ENCODE measurements at places on chromosomes 16 and 17.

GRCh38 chr16:57621521-57622271 is 6.7 kb upstream of the ADGRG1 start:
- no peak for DNase-seq

GRCh38 chr17:82475458-82475857 is 16.9 kb downstream of the NARF start:
- DNase-seq = no peak

- no peak for DNase-seq
These were observed 21.6 kb upstream of the TRIM25 start for GRCh38 chr17:56935461-56935860.

- DNase-seq = peak; percentile 21
These were observed 29.0 kb downstream of the SRL start for GRCh38 chr16:4212934-4213296.

- no peak for DNase-seq
These were observed 18.3 kb downstream of the GP2 start for GRCh38 chr16:20308801-20309590.

GRCh38 chr17:62093188-62094155 is 28.4 kb upstream of the MED13 start:
- peak; percentile 4 for DNase-seq

- no peak for DNase-seq
These were observed 9.3 kb downstream of the SLC47A2 start for GRCh38 chr17:19706791-19707727.

- no peak for DNase-seq
These were observed 19.0 kb upstream of the KLHDC4 start for GRCh38 chr16:87784812-87785211.

- no peak for DNase-seq
These were observed 18.8 kb upstream of the FAM83G start for GRCh38 chr17:19023209-19023999.

GRCh38 chr16:74736531-74737157 is 36.0 kb upstream of the MLKL start:
- no peak for DNase-seq

DNA sequence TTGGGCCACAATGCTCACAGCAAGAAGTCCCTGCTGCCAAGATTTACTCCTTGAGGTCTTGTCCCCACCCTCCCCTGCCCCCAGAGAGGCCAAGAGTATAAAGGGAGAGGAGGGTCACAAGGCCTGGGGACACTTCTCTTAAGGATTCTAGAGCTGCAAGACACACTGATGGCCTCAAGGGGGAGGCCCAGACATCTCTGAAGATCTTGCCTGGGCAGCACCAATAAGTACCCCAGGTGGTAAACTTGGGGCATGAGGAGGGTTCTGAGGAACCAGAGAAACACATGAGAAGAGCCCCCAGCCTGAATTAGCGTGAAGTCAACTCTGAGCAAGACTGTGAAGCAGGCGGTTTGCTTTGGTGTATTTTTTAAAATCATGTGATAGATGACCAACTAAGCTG is 26.8 kb upstream of the MTMR4 start:
- DNase-seq = peak; percentile 50

DNA sequence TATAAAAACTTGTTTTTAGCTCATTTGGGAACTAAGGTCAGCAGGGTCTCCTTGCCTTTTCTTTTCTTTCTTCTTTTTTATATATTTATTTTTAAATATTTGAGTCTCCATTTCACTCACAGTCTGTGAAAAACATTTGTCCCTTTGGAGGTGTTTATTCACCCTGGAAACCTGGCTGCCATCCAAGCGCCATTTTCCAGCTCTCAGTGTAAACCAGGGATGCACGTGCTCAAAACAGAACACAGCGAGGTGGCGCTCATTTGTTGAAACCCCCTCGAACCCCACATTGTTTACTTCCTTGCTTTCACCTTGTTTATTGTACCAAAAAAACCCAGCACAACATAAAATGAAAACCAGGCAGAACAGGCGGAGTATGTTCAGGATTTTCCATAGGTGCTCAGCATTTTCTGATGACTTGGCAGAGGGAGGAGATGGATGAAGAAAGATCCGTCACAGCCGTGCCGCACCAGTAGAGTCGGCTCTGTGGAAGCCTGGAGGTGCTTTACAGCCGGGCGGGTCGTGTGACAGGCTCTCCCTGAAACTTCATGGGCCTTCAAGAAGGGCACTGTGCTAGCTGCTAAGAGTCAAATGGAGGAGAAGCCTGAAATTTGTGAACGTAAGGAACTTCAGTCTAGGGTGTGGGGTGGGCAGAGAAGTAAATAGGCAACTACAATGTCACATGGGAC is 284.4 kb downstream of the FOXL1 start:
- no peak for DNase-seq

DNA sequence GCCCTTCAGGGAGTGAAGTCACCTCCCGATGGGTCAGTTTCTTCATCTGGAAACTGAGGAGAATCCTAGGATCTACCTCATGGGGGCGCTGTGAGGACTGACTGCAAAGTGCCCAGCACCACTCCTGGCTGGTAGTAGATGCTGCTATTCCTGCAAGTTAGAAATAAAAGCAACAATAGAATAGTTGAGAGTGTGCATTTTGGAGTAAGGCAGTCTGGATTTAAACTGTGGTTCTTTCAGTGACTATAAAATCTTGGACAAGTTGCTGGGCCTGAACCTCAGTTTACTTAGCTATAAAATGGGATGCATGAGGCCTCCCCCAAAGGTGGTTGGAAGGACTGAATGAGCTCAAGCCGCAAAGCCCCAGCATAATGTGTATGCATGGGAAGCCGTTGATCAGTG is 70.6 kb downstream of the CYB5B start:
- peak; percentile 73 for DNase-seq

GRCh38 chr17:8210761-8211458 is 535 bp upstream of the AURKB start:
- DNase-seq = no peak

DNA sequence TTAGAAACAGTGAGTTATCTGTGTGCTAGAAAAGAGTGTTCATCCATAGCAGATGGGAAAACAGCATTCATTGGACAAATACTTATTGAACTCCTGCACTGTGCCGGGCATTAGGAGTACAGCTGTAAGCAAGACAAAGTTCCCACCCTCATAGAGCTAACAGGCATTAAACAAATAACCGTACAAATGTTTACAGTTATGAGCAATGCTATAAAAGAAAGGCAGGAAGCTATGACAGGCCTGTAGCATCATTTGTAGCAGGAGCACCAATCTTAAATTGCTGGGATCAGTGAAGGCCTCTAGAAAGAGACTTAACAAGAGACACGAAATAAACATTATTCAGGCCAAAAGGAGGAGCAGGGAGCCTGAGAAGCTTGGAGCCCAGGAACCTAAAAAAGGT is 15.6 kb downstream of the SDR42E1 start:
- DNase-seq = no peak

DNA sequence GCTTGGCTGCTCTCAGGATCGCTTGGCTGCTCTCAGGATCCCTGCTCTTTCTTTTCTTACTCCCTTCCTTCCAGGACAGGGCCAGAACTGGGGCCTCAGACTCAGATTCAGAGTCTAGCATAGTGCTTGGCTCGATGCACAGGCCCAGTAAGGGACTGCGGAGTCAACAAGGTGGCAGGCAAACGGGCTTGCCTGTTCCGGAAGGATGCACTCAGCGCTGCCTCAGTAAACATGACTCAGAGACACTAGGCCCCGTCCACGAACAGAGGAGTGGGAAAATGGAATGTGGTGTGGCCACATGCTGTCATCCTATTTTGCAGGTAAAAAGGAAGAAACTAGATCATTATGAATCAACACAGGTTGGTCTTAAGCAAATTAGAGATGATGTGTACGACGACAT is 9.8 kb downstream of the SPHK1 start:
- no peak for DNase-seq

- peak; percentile 93 for DNase-seq
These were observed 46.5 kb downstream of the GAS7 start for GRCh38 chr17:10151667-10152496.

DNA sequence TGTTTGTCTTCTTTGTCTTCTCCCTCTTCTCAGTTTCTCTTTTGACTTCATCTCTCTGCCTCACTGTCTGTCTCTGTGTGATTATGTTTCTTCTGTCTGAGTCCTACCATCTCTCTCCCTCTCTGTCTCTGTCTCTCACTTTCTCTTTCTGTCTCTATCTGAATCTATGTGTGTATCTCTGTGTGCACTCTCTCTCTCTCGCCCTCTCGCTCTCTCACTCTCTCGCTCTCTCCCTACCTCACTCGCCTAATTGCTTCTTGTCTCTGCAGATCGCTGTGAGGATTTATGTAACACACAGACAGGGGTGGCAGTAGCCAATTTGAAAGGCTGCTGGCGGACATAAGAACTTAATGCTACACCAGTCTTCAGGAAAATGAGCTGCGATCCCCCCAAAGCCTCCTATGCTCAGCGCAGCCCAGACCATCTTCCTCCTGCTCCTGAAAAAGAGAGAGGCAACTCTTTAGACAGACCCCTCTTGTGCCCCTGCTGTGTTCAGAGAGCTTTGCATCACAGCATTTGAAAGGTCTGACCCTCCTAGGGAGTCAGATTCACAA is 140.9 kb downstream of the CCT6B start:
- no peak for DNase-seq

DNA sequence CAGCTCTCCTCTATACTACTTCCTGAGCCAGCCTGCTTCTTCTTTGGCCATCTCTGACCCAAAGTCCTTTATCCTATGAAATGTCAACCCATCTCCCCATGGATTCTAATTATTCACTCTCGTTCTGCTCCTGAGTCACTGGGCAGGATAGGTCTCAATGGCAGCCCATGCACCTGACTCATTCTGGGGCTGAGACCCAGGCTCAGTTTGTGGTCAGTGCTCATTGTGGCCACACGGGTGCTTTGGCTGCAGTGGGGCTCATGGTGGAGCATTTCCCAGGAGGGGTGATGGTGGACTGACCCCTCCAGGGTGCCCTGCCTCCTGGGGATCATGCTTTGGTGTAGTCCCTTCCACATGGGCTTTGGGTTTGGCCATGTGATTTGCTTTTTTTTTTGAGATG is 154.8 kb upstream of the WSCD1 start:
- no peak for DNase-seq

GRCh38 chr17:36816907-36817288 is 120.4 kb upstream of the LHX1 start:
- no peak for DNase-seq

DNA sequence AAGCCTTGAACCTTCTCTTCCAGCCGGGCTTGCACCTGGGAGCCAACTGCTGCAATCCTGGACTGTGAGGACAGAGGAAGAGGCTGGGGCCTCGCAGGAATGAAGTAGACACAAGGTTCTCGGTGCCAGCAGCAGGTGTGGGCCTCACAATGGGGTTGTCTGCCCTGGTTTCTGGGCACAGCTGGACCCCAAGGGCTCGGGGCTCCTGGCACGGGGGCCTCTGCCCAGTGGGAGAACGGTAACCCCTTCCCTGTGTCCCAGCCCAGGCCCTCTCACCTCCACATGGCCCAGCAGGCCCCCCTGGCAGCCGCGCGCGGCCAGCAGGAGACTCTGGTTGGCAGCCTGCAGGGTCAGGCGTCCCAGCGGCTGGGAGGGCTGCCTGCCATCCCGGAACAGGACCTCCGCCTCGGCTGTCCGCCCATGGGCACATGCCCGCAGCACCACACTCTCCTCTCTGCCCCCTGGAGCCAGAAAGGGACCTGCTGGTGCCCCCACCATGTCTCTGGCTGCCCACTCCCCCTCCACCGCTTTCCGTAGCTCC is 46.9 kb downstream of the RMI2 start:
- no peak for DNase-seq

GRCh38 chr17:76969598-76970172 is 101.5 kb downstream of the MGAT5B start:
- no peak for DNase-seq

DNA sequence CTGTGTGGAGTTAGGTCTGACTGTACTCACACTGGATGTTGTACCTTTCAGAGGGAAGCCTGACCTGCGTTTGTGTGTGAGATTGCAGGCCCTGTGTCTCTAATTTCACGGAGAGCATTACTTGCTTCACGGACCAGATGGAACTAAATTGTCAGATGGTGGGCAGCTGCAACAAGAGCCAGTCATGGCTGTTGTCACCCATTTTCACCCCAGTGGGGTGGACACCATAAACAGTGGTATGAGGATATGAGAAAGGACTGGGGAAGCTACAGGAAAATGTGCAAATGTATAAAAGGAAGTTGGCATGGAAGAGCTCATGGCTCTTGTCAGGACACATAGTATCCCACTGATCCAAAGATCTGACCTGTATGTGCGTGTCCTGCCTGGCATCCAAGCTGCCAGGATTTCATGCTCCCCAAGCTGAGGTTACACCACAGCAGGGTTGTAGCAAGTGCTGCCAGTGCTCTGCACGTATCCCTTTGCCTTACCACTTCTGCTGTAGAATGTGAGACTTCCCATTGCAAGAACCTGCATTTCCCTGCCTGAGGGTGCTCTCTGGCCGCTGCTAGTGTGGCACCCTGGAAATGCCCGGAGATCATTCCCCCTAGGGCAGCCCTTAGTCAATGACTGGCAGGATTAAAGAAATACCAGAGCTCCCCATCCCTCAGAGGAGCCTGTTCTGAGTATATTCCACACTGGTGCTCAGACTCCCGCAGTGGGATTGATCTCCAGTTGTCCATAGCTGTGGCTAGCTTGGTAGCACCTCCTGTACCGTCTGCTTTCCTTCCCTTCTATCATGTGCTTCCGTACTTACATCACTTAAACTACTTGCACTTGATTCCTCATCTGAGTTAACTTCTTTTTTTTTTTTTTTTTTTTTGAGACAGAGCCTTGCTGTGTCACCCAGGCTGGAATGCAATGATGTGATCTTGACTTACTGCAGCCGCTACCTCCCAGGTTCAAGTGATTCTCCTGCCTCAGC is 70.4 kb upstream of the TANC2 start:
- no peak for DNase-seq

- DNase-seq = peak; percentile 45
These were observed 153.8 kb downstream of the SNX11 start for GRCh38 chr17:48261297-48261880.

DNA sequence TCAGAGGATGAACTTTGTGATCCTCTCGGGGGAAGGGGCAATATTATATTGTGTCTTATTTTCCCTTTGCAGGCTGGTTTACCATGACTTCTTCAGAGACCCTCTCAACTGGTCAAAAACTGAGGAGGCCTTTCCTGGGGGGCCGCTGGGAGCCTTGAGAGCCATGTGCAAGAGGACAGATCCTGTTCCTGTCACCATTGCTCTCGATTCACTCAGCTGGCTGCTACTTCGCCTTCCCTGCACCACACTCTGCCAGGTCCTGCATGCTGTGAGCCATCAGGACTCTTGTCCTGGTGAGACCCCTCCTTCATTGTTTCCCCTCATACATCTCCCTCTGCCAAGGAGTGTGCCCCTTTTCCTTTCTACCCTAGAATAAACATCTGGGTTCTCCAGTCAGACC is 2.5 kb downstream of the ELP5 start:
- DNase-seq = no peak

DNA sequence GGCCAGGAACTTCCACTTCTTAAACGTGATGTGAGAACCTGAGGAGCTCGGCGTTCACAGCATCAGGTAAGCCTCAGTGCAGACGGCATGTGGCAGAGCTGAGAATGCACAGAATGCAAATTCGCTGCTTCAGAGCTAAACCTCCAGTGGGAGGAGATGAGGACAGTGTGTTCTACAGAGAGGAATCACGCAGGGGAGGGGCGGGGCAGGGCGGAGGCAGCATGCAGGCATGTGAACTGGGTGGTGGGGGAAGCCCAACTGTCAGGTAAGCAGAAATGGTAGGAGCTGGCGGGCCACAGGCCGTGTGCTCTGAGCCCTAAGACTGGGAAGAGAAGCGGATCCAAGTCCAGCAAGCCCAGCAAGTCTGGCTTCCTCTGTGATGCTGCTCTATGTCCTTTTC is 94.7 kb downstream of the ZNF778 start:
- DNase-seq = no peak

- DNase-seq = no peak
These were observed 426.3 kb downstream of the SLC39A11 start for GRCh38 chr17:72665852-72666851.

- DNase-seq = no peak
These were observed 2.5 kb downstream of the VASN start for GRCh38 chr16:4373909-4374742.

Measured in NB4 (cell line).